ENCODE measurements at places on chromosomes 4 and X.

DNA sequence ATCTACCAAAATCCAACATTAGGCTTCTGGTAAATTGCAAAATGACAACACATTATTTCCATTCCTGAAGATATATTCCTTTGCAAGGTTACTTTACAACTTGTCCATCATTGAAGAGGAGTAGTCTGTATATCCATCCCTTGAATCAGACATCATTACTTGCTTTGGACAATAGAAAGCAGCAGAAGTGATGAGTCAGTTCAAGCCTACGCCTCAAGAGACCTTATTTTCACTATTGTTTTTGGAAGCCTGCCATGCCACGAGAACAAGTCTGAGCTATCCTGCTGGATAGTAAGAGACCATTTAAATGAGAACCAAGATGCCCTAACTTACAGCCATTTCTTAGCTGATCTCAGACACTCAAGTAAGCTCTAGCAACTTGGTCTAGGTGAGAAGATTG is 246.0 kb upstream of the HHIP start:
- DNase-seq = no peak

- DNase-seq = no peak
Measured at GRCh38 chr4:70895811-70896491, 6.2 kb upstream of the MOB1B start.

GRCh38 chrX:6225911-6226595 is 2.6 kb downstream of the NLGN4X start:
- no peak for DNase-seq

- no peak for DNase-seq
Measured at GRCh38 chrX:23937100-23937499, 29.3 kb downstream of the CXorf58 start.

DNA sequence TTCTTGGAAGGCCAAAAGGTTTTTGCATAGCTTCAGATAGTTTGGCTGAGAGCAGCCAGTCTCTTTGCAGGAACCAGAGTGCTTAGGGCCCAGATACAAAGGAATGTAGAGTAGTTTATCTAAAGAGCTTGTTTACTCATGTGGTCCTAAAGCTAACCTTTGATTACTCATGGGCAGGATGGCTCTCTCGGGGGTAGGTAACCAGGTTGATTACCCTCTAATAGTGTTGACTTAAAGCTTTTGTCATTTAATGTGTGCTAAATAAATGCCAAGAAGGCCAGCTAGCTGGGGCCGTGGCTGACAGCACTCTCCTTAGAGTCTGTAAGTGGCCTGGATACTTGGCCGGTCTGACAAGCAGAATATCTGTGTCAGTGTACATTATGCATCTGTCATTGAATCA is 69.7 kb upstream of the MAGEB16 start:
- no peak for DNase-seq

- DNase-seq = no peak
Measured at GRCh38 chrX:133258481-133258880, 40.3 kb upstream of the TFDP3 start.

DNA sequence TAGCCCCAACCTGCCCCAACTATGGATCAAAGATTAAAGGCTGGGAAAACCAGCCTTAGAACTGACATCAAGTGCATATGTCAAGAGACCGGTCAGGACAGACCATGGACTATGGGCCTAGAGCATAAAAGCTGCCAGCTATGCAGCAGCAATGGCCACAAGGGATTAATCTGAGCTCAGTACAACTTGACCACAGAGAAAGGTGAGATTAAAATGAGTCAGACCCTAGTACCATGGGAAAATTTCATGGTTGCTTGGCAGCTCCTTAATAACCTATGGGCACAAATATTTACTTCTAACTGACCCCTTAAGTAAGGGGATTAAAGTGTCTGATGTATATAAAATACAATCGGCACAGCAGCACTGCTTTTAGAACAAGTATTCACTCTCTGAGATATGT is 54.4 kb downstream of the CBR4 start:
- no peak for DNase-seq

DNA sequence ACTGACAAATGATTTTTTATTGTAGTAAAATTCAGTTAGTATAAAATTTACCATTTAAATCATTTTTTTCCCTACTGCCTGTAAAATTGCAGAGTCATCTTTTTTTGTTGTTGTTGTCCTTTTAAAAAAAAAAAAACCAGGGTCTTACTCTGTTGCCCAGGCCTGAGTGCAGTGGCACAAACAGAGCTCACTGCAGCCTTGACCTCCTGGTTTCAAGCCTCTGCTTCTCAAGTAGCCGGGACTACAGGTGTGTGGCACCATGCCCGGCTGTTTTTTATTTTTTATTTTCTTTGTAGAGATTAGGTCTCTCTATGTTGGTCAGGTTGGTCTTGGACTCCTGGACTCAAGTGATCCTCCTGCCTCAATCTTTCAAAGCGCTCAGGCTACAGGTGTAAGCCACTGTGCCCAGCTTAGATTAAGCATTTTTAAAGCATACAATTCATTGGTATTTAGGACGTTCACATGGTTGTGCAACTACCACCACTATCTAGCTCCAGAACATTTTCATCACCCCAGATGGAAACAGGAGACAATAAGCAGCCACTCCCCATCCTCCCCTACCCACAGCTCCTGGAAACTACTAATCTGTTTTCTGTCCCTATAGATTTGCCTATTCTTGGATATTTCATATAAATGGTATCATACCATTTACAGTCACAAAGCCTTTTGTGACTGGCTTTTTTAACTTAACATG is 59.7 kb upstream of the PGRMC2 start:
- DNase-seq = no peak

DNA sequence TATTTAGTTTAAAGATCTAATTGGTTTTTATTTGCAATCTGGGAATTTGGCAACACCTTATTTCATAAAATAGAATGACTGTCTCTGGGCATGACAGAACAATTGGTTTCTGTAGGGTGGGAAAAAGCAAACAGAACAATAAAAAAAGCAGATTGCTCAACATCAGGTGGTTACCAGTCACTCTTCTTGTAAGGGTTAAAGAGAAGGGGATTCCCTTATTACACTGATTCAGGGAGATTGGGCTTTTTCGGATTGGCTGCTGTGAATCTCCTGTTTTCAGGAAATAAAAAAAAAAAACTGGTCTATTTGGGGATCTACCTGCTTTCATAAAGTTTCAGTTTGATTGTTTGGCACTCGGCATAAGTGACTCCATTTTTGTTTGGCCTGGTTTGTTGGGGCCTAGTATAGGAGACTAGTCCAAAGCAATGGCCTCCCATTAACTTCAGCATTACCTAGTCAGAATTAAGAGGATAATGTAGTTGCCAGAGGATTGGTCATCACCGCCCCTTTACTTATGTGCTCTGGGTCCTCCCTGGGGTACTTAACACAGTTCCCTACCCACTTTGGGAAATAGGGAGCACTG is 380.5 kb downstream of the IDS start:
- DNase-seq = no peak

DNA sequence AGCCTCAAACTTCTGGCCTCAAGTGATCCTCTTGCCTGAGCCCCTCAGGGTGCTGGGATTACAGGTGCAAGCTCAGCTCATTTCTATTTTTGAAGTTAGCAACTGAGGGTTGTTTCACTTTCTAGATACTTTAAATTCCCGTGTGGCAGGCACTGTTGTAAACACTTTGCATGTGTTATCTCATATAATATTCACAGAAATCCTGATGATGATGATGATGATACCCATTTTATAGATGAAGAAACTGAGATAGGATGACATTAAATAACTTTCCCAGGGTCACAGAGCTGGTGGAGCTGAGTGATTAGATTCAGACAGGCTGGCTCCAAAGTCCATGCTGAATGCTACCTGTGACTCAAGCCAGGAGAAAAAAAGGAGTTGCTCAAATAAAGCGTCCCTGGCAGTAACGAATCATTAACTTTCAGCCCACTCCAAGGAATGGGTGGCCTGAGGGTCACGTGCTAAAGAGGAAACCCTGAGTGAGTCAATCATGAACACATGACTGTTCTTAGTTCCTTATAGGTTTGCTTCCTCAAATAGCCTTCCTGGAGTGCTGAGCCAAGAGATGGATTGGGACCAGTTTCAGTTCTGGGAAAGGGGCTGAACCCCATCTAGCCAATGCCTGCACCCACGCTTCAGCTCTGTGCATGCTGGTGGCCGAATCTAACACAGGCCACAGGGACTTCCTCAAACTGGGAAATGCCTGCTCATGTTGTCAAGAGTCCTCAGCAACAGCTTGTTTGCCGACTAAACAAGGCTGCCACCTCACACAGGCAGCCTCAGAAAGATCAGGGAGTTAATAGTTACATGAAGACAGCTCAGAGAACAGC is 52.8 kb downstream of the RBM47 start:
- no peak for DNase-seq

GRCh38 chr4:47930971-47931804 is 16.8 kb upstream of the NFXL1 start:
- no peak for DNase-seq

DNA sequence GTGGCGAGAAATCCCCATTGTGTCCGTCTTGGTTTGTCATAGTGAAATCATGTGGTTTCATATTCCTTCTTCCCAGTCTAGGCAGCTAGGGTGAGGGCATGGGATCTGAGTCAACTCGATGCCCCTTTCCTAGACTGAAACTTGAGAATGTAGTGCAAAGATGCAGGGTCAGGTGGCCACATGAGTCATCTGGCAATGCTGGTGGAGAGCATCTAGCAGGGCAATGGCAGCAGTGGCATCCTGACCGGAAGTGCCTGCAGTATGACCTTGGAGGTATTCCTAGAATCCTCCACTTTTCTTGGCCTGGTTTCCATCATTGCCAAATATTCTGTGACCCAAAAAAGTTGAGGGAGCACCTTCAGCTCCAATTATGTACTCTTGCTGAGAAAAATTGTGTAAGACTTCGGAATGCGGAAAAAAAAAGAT is 39.1 kb upstream of the TMEM184C start:
- DNase-seq = no peak

- DNase-seq = no peak
Measured at GRCh38 chr4:183094393-183095198, 4.5 kb upstream of the WWC2 start.

DNA sequence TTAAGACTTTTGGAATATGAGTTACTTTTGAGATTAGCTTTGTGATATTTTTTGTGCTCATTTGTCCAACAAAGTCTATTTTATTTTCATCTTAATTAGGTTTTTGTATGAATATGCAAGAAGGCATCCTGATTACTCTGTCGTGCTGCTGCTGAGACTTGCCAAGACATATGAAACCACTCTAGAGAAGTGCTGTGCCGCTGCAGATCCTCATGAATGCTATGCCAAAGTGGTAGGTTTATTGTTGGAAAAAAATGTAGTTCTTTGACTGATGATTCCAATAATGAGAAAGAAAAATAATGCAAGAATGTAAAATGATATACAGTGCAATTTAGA is 10.8 kb downstream of the ALB start:
- DNase-seq = no peak

GRCh38 chrX:65740909-65741308 is 73.5 kb downstream of the MSN start:
- DNase-seq = no peak

- DNase-seq = no peak
Measured at GRCh38 chr4:142016031-142016430, 379.6 kb downstream of the IL15 start.

- DNase-seq = no peak
Measured at GRCh38 chrX:22969411-22969810, 30.3 kb upstream of the DDX53 start.

GRCh38 chr4:37825968-37826294 is 555 bp upstream of the PGM2 start:
- no peak for DNase-seq

DNA sequence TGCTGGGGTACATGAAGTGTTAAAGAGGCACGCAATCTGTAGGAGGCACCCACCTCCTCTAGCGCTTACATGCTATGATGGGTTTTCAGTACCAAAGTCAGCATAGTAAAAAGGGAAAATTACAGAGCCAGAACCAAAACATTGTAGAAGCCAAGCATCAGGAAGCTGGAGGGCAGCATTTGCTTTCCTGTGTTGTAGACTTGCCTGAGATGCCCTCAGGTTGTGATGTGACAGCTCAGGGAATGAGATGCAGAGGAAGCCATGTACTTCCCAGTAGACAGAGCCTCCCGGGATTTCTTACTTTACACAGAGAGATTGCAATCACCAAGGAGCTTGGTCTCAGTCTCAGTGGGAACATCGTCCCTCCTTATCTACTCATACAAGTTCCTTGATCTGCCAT is 161.5 kb downstream of the ARAP2 start:
- no peak for DNase-seq

- no peak for DNase-seq
Measured at GRCh38 chr4:125254106-125254505, 60.6 kb upstream of the FAT4 start.

- DNase-seq = no peak
Measured at GRCh38 chr4:1218634-1219565, 30.0 kb downstream of the CTBP1 start.

GRCh38 chr4:176319151-176319703 is 539 bp upstream of the SPCS3 start:
- no peak for DNase-seq

DNA sequence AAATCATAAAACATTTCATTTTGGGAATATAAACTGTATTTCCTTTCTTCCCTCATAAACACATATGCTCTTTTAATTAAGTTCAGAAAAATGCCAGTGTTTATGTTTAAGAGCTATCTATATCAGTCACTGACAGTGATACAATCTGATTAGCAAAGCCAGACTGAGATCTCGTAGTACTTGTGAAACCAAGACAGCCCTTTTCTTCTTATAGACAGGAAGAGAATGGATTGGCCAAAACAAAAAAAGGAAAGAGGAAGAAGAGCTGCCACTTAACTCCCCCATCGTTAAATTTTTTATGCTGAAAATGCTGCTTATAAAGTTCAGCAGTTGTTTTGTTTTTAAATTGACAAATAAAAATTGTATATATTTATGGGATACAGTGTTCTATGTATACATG is 87.4 kb downstream of the PLAC1 start:
- DNase-seq = no peak

DNA sequence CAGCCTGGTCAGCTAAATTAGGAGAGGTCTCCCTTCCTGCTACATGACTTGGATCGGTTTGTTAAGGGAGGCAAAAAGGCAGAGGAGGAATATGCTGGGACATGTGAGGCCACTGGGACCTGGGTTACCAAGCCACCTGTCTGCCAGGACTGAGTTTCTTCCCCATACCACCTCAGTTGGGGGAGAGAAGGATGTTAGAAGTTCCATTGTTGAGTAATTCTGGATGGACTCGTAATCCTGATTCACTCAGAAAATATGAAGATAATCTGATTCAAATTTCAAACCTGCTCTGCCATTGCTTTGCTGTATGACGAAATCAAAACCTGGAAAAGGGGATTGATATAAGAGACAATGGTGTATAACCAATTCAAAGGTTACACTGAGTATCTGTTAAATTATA is 97.4 kb upstream of the S100G start:
- DNase-seq = no peak

- DNase-seq = no peak
Measured at GRCh38 chr4:163273922-163274321, 58.5 kb downstream of the NPY1R start.

- DNase-seq = no peak
Measured at GRCh38 chrX:119229253-119229615, 6.9 kb upstream of the PGRMC1 start.
